ENCODE measurements at places on chromosomes 7 and 10.

DNA sequence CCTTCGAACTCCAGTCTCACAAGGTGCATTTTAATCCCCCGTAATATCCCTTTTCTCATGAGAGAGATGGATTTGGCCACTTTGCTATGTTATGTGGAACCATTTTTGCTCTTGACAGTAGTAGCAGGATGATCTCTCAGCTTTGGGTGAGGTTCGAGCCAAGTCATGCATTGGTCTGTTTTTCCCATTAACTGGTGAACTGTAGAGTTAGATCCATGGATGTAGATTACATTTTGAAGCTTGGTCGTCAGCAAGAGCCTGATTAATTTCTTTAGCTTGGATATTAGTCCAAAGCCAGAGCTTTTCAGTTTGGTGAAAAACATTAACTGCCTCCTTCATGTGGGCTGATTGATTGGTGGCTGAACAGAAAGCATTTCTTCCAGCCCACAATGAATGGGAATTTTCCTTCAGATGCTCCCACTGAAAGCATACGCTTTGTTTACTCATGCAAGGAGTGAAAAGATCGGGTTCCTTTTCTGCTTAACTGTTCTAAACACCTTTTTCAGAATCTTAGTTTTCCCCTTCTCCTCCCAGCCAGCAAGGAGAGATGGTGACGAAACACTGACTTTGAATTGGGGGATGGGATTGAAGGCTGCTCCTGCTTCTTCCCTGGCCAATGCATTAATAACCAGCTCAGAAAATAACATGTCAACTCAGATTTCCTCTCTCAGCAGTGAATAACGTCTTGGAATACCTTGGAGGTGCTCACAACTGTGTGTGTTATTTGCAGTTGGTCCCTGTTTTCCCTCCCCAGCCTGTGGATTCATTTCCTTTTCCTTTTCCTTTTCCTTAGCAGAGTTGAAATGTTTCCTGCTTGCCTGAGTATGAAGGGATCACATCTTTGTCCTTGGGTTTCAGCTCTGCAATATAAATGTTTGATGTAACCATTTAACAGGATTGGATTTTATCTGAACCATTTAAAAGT is 351.8 kb upstream of the FZD8 start:
- DNase-seq = no peak

DNA sequence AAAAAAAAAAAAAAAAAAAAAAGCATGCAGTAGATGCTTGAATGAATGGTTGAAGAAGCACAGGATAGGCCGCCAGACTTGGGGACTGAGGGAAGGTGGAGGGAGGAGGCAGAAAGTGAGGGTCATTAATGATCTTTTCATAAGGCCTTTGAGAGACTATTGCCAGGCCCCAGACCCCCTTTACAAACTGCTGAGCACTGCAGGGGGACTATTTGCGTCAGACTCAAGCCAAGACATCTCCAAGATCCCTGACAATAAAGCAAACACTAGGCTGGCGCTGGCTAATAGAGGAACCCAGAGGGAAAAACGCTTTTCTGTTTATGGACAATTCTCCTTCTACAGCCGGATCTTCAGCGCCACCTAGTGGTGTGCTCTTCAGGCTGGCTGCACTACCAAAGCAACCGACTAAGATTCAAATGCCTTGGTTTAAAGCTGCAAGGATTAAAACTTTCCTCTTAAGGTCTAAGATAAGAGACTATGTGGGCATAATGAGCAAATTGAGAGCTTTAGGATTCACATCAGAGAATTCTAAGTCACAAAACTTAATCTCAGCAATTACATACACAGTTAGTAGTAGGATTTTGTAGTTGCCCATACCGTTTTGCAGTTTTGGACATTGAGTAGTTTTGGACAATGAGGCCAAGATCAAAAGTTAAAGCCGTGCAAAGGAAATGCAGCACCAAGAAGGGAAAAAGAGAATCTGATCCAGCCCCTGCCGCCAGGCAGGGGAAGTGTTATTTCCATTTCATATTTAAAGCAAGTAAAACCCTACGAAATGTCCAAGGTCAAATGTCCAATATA is 17.9 kb upstream of the AGK start:
- DNase-seq = peak; percentile 58

DNA sequence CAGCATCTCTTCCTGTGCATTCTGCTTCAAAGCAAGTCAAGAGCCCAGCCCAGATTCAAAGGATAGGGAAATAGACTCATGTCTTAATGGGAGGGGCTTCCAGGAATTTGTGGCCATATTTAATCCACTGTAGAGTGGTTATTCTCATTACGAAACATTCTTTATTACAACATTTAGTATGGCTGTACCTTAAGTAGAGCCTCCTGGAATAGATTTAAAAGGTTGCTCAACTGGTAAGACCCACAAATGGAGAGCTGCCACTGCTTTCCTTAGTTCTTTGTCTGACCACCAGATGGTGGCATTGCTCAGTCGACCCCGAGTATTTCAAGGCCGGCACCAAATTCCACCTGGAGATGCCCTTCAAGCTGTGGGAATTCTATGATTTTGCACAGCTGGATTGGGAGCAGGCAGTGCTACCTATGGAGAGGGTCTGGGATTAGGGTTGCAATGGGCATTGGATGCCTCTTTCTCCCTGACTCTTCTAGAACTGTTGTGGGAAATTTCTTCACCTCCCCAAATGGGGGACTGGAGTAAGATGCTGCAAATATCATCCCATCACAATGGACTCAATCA is 102.2 kb downstream of the RBM20 start:
- peak; percentile 68 for DNase-seq

- DNase-seq = no peak
Observed at GRCh38 chr10:104641187-104641936, at the start of gene SORCS3. TSS of gene SORCS3 (plus strand) at chr10:104641290.

DNA sequence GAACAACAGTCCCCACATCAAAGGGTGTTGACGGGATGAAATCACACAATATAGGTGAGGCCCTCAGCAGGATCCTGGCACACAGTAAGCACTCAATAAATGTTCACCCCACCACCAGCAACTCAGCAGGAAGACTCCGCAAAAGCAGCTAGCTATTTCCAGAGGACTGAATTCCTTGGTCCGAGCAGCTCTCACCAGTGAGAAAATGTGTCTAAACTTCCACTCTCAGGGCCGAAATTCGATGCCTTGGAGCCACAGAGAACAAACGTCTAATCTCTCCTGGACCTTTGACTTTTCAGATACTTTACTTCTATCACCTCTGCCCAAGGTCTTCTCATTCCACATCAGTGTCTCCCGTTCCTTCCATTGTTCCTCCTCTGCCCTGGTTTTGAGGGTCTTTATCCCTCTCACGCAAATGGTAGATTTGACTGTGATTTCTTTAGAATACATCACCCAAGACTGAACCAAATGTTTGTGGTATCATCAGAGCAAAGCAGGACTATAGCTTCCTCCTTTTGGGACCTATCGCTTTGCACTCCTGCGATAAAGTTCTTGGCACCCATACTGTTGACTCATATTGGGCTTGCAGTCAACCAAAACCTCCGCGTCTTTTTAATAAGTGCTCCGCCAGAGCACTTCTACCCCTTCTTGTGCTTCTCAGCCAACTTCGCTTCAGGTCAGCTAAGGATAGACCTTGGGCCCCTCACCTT is 903 bp upstream of the NT5C2 start:
- no peak for DNase-seq

- peak; percentile 25 for DNase-seq
Observed at GRCh38 chr10:80204677-80205476, 460 bp downstream of the ANXA11 start.

DNA sequence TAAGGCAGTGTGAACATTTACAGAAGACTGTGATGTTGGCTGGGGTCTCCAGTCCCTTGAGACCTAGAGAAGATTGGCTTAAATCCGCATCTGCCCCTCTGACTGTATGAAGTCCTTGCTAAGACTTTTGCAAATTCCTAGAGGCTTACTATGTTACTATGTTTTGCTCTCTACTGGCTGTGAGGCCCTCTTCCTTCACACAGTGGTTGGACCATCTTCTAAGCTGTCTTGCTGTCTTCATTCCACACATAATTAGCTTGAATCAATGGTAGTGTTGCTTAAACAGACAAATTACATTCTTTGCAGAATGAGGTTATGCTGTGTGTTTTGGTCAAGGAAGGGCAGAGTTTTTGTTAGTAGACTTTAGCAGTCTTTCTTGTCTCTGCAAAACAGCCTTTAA is 658.0 kb downstream of the TYW1 start:
- no peak for DNase-seq

DNA sequence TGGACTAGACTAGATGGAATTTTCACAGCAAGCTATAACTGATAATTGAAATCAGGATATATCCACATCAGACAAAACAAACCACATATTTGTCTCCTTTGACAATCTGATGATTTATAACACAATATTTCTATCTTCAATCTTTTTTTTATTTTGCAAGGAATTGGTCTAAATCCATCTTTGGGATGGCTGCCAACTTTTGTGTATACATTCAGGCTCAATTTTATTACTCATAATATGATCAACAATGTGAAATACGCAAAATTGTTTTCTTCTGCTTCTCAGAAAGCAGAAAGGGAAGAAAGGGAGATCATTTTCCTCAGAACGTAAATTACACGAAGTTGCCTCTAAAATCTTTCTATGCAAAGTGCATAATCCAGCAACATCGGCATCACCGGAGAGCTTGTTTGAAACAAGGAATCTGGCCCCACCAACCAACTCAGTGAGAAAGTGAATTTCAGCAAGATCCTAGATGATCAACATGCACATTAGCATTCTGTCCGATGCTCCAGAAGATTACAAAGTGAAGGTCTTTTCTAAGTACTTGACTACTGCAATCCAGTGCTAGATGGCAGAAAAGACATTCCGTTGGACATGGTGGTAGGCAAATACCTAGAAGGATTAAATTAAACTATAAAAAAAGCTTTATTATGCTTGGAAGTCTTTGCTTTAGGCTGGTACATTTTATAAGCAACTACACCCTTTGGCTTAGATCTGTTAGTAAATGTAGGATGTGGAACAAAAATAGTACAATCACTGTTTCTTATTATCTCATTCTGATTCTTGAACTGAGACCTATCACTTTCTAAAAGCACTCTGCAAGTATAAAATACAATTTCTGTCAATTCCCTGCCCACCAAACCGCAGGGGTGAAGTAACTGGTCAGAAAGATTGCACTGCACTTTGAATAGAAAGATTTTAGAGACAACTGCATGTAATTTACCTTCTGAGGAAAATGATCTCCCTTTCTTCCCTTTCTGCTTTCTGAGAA is 126.4 kb upstream of the RSU1 start:
- peak; percentile 61 for DNase-seq

- no peak for DNase-seq
Observed at GRCh38 chr7:38600741-38601140, 30.4 kb downstream of the AMPH start.

- DNase-seq = no peak
Observed at GRCh38 chr10:24849051-24849450, 103.4 kb downstream of the PRTFDC1 start.

DNA sequence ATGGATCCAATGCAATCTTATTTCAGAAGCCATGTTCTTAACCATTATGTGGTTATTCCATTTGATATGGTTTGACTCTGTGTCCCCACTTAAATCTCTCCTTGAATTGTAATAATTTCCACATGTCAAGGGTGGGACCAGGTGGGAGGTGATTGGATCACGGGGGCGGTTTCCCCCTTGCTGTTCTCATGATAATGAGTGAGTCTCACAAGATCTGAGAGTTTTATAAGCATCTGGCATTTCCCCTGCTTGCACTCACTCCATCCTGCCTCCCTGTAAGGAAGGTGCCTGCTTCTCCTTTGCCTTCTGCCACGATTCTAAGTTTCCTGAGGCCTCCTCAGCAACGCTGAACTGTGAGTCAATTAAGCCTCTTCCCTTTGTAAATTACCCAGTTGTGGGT is 32.0 kb upstream of the TSPAN13 start:
- no peak for DNase-seq

- DNase-seq = no peak
Observed at GRCh38 chr10:109587366-109587765, 335.9 kb downstream of the XPNPEP1 start.

DNA sequence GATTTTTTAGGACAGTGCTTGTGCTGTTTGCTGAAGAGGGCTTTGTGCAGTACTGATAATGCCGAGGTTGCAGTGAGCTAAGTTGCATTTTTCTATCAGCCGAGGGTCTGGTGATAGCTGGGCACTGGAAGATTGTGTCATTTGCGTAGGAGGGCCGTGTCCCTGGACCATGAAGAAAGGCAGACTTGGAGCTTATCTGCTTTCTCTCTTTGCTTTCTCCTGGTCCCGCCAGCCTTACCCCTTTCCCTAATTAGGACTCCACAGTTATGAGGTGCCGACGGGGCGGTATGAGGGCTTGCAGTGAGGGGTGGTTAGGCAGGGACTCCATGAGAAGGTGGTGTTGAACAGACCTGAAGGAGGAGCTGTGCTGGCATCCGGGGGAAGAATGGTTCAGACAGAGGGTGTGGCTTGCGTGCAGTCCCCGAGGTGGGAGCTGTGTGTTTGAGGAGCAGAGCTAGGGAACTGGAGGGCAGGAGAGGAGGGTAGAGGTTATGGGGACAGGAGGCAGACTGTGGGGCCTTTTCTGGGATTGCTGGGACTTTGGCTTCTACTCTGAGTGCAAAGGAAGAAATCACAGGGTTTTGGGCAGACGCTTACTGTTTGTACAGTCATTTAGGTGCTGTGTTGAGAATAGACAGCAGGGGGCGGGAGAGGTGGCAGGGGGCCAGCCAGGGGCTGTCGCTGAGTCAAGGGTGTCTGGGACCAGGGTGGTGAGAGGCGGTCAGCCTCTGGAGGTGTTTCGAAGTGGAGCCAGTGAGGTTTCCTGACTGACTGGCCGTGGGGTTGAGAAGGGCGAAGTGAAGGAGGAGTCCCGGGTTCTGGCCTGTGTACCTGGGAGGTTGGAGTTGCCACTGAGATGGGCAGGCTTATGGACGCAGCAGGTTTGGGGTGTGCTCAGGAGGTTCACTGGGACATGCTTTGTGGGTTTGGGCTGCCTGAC is 43.4 kb downstream of the PRF1 start:
- peak; percentile 34 for DNase-seq

Measured in HCEC 1CT (cell line).